Cerebellum (tissue), 4 donors: ENCODE measurements at places on chromosomes 6 and 20. TPM values are rescaled to one million over a fixed set of nuclear protein-coding genes. Genes with fewer than 3 reads are reported as not detected.

The HCRTR2 gene
- total RNA-seq: 10.2 TPM

The FOXA2 gene
- total RNA-seq: not detected

The SAPCD1 gene
- total RNA-seq: not detected

The EPB41L1 gene
- 68.0 TPM for total RNA-seq

The COL9A1 gene
- 7.3 TPM for total RNA-seq

The FOXQ1 gene
- total RNA-seq: 2.4 TPM

The EGFL8 gene
- 7.5 TPM for total RNA-seq

The ULBP1 gene
- 0.82 TPM for total RNA-seq

The PTPRT gene
- total RNA-seq: 21.1 TPM

The IMPG1 gene
- total RNA-seq: 0.36 TPM

The RIPPLY2 gene
- total RNA-seq: 8.0 TPM

The STMND1 gene
- total RNA-seq: 0.36 TPM

The BMP6 gene
- total RNA-seq: 8.3 TPM
